Endothelial cell of umbilical vein (primary cell): ENCODE measurements at places on chromosomes 5 and 9.
A peak's percentile ranks its signal among the peaks of the same experiment; 100 is the strongest.

GRCh38 chr9:108816037-108816436 lies 39.7 kb downstream of the ACTL7B start:
- no peak overlapping the region for H3K27ac ChIP-seq
- no peak overlapping the region for H3K4me3 ChIP-seq
- no peaks in the 10 kb centered on the region for H3K36me3 ChIP-seq
- peaks cover 4% of the 10 kb centered on the region for H3K4me1 ChIP-seq

DNA sequence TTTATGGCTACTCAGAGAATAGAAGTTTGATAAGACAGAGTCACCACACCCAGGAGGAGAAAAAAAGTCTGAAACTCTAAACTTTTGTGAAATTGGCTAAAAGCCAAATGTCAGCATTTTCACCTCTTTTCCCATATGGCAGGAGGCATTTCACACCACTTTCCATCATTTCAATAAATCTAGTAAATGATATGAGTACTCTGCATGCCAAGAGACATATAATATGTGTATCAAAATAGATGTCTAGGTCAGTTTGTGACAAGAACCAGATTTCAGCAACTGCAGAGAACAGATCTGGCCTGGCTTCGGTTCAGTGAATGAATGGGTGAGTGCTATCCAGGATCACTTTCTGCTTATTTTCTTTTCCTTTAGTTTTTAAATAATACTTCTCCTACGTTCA lies 470.8 kb downstream of the ENC1 start:
- H3K27me3 ChIP-seq: peaks cover 5% of the 10 kb centered on the region
- no peak for DNase-seq
- no peaks in the 10 kb centered on the region for H3K36me3 ChIP-seq
- no peak overlapping the region for H3K27ac ChIP-seq

- H3K36me3 ChIP-seq: no peaks in the 10 kb centered on the region
- H3K4me3 ChIP-seq: no peak overlapping the region
- no peak for DNase-seq
- H3K27ac ChIP-seq: no peak overlapping the region
- H3K27me3 ChIP-seq: no peaks in the 10 kb centered on the region
Measured at GRCh38 chr9:32647671-32648070, 12.2 kb upstream of the TAF1L start.

- H3K4me3 ChIP-seq: peak overlapping the region; percentile 21
- DNase-seq: no peak
- no peaks in the 10 kb centered on the region for H3K27me3 ChIP-seq
- peaks cover 16% of the 10 kb centered on the region for H3K4me1 ChIP-seq
- no peaks in the 10 kb centered on the region for H3K36me3 ChIP-seq
Measured at GRCh38 chr9:92762781-92763708, 1.6 kb downstream of the BICD2 start.

DNA sequence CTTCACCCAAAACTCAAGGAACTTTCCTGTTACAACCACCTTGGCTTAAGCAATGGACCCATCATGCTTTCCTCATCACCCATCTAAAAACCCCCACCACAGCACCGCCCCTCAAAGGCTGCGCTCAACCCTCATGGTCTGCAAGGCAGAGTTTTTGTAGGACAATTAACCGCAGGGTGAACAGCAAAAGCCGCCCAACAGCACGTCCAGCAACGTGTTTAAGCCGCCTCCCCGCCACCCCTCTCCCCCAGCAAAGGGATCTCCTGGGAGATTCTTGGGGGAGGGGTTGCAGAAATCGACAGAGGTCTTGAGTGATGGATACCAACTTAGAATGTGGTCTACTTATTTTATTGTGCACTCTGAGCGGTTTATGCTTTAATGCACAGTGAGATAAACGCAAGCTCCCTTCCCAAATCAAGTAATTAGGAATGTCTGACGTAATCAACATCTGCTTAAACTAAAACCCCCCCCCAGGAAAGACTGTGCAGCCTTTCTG lies 1.9 kb downstream of the ROR2 start:
- H3K27me3 ChIP-seq: peaks cover 39% of the 10 kb centered on the region
- H3K36me3 ChIP-seq: no peaks in the 10 kb centered on the region
- H3K27ac ChIP-seq: no peak overlapping the region
- H3K4me1 ChIP-seq: no peaks in the 10 kb centered on the region

GRCh38 chr5:174732036-174733020 lies 7.9 kb downstream of the MSX2 start:
- no peaks in the 10 kb centered on the region for H3K36me3 ChIP-seq
- H3K4me3 ChIP-seq: no peak overlapping the region
- H3K4me1 ChIP-seq: no peaks in the 10 kb centered on the region
- H3K27me3 ChIP-seq: peaks cover 20% of the 10 kb centered on the region
- H3K27ac ChIP-seq: no peak overlapping the region

DNA sequence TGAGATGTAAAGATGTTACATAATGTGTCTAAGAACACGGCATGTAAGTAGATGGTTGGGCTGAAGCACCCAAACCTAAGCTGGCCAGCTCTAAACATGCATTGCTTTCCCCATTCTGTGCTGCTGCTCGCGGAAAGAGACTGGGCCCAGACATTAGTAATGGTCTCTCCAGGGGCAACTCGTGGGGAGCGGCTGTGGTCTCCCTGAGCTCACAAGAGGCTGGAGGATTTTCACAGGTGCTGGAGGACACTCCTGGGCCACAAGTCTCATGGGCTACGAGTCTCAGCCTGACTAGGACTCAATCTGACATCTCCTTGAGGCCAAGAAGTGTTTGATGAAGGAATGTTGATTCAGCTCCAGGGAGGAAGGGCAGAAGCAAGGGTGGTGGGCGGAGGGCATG lies 92.7 kb upstream of the PTCH1 start:
- H3K36me3 ChIP-seq: no peaks in the 10 kb centered on the region
- H3K27ac ChIP-seq: no peak overlapping the region
- DNase-seq: no peak

GRCh38 chr5:135269931-135270421 lies 129.1 kb downstream of the MACROH2A1 start:
- H3K36me3 ChIP-seq: no peaks in the 10 kb centered on the region
- H3K4me1 ChIP-seq: peaks cover 14% of the 10 kb centered on the region
- H3K4me3 ChIP-seq: no peak overlapping the region
- peak overlapping the region; percentile 75 for H3K27ac ChIP-seq

- H3K36me3 ChIP-seq: no peaks in the 10 kb centered on the region
- H3K4me1 ChIP-seq: peaks cover 8% of the 10 kb centered on the region
- H3K4me3 ChIP-seq: no peak overlapping the region
- no peak for DNase-seq
- no peaks in the 10 kb centered on the region for H3K27me3 ChIP-seq
Measured at GRCh38 chr9:129319938-129320481, 141.9 kb upstream of the IER5L start.

DNA sequence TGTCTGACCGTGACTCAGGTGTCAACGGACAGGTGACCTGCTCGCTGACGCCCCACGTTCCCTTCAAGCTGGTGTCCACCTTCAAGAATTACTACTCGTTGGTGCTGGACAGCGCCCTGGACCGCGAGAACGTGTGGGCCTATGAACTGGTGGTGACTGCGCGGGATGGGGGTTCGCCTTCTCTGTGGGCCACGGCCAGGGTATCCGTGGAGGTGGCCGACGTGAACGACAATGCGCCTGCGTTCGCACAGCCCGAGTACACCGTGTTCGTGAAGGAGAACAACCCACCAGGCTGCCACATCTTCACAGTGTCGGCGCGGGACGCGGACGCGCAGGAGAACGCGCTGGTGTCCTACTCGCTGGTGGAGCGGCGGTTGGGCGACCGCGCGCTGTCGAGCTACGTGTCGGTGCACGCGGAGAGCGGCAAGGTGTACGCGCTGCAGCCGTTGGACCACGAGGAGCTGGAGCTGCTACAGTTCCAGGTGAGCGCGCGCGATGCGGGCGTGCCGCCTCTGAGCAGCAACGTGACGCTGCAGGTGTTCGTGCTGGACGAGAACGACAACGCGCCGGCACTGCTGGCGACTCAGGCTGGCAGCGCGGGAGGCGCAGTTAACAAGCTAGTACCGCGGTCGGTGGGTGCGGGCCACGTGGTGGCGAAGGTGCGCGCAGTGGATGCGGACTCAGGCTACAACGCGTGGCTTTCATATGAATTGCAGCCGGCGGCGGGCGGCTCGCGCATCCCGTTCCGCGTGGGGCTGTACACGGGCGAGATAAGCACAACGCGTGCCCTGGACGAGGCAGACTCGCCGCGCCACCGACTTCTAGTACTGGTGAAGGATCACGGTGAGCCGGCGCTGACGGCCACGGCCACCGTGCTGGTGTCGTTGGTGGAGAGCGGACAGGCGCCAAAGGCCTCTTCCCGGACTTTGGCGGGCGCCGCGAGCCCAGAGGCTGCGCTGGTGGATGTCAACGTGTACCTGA lies 1.8 kb downstream of the PCDHA11 start:
- H3K4me1 ChIP-seq: no peaks in the 10 kb centered on the region
- H3K27ac ChIP-seq: no peak overlapping the region
- no peak overlapping the region for H3K4me3 ChIP-seq
- H3K36me3 ChIP-seq: no peaks in the 10 kb centered on the region

- H3K4me1 ChIP-seq: no peaks in the 10 kb centered on the region
- no peaks in the 10 kb centered on the region for H3K27me3 ChIP-seq
- no peak for DNase-seq
- no peak overlapping the region for H3K27ac ChIP-seq
Measured at GRCh38 chr5:43619911-43620310, 16.9 kb downstream of the NNT start.
